CD4-positive, alpha-beta T cell treated with Interleukin-2 at 100 ng/mL for 4 hours (primary cell): ENCODE measurements at places on chromosomes 7 and 10.
A peak's percentile ranks its signal among the peaks of the same experiment; 100 is the strongest.

DNA sequence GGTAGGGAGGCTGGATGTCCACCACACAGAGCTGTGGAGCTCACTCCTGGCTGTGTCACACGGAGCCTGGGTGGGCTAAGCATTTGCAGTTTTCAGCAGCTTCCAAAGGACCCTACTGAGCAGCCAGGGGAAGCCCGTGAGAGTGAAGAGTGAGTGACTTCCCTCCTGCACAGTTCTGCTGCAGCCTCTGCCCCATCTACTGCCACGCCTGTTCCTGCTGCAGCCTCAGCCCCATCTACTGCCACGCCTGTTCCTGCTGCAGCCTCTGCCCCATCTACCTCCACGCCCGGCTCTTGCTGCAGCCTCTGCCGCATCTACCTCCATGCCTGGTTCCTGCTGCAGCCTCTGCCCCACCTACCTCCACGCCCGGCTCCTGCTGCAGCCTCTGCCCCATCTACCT is 12.2 kb downstream of the ADAM8 start:
- peak; percentile 68 for DNase-seq

DNA sequence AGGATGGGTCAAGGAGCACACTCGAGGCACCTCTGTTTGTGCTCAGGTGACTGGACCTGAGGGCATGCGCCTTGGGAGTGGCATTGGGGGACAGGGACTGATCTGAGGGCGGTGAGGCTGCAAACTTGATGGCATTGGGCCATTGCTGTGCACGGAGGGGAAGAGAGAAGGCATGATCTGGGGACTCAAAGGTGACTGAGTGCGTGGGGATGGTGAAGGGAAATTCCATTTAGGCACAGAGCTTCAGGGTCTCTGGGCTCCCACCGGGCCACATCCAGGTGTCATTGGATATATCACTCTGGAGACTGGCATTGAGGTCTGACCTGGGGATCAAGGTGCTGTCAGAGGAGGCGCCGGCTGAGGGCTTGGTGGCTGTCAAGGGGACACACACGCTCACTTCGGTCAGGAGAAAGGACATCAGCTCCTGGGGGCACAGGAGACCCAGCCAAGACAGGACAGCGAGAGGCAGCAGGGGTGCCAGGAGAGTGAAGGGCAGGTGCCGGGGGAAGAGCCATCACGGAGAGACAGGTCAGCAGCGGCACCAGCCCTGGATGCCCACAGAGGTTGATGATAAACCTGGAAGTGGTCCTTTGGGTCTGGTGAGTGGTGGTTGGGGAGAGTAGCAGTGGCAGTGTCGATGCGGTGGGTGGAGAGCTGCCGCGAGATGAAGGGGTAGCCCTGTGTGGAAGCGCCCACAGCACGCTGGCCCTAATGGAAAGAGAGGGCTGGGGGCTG is 5.5 kb downstream of the ADCK2 start:
- no peak for DNase-seq

GRCh38 chr7:132739271-132739955 is 163.1 kb upstream of the PLXNA4 start:
- DNase-seq: no peak

- DNase-seq: no peak
Observed at GRCh38 chr10:78575400-78575799, 493.4 kb upstream of the ZMIZ1 start.

DNA sequence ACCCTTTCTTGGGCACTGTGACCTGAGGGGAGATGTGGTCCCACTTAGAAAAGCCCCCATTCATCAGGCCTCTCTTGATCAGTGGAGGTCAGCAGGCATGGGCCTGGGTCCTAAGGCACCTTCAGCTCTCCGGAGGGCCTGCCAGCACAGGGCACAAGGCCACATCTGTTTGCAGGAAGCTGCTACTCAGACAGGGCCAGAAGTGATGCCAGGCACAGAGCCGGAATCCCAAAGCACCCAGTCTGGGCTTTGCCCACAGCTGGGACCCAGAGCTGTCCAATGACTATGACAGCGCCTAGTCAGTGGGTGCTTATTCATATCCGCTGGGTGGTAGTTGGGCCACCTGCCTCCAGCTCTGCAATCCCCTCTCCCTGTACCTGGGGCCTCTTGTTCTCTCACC is 63.2 kb upstream of the ELN start:
- DNase-seq: no peak

- DNase-seq: no peak
Observed at GRCh38 chr7:105325216-105325904, 63.4 kb downstream of the SRPK2 start.

DNA sequence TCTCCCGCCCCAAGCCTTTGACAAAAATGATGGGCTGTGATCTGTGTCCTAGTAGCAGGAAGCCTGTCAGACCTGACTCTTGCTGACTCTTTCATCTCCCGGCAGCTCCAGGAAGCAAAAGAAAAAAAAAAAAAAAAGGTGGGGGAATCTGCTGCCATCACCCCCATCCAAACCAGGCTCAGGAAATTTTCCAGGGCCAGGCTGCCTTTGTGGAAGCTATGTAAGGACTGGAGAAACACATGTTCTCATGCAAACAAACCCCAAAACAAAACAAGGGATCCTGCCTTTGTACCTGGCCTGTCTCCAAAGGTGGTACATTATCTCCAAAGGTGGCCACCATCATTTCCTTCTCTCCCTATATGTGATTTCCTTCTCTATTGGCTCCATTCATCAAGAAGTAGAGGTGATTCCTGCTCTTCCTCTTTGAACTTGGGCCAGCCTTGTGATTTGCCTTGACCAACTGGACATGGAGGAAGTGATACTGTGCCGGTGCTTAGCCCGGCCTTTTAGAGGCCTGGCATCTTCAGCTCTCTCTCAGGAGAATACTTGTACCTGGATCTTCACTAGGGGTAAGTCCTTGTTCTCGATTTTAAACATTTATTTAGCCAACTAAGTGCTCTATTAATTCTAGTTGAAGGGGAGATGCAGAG is 192.2 kb upstream of the SVIL start:
- no peak for DNase-seq

DNA sequence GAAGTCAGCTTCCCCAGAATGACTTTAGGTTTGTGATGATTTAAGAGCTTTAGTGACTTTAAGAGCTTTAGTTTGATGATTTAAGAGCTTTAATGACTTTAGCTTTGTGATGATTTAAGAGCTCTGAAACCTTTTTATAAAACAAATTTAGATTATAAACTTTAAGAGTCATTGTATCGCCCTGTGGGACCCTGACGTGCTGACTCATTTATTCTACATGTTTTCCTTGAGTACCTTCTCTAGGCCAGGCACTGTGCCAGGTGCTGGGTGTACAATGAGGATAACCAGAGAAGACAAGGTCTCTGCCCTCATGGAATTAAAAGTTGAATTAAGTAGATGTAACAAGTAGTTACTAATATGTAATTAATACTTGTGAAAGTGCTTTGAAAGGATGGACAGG is 45.4 kb downstream of the CNNM1 start:
- DNase-seq: no peak

- DNase-seq: no peak
Observed at GRCh38 chr7:14973712-14974428, 71.3 kb upstream of the DGKB start.

DNA sequence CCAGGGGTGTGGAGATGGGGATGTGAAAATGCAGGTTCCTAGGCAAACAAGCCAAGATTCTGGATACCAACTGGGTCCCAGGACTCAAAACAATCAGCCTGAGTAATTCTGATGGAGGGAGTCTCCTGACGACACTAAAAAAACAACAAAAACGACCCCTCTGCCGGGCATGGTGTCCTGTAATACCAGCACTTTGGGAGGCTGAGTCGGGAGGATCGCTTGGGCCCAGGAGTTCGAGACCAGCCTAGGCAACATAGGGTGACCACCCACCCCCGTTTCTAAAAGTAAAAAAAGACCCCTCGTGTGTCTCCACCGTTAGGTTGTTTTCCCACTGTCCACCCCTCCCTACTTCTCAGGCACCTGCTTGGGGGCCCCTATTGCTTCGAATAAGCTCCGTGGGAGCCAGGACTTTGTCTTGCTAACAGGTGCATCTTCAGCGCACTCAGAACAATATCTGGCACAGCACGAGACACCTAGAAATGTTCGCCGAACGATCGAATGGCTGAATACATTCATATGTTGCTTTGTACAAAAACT is 743 bp upstream of the NRF1 start:
- no peak for DNase-seq

DNA sequence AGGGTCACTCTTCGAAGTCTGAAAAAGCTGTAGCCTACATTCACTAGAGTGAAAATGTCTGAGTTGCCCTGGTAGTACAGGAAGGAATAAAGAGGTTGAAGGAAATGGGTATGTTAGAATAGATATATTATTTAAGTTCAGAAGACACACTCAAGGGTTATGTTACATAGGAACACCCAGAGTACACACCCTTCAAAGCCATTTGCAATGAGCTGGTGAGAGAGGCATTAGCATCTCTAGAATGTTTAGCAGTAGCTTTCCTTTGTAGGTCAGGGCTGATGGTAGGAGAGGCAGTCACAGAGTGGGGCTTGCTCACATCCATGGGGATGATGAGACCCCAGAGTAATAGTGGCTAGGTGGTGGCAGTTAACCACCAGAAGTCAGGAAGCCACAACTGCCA is 221.2 kb downstream of the SLC25A13 start:
- no peak for DNase-seq

DNA sequence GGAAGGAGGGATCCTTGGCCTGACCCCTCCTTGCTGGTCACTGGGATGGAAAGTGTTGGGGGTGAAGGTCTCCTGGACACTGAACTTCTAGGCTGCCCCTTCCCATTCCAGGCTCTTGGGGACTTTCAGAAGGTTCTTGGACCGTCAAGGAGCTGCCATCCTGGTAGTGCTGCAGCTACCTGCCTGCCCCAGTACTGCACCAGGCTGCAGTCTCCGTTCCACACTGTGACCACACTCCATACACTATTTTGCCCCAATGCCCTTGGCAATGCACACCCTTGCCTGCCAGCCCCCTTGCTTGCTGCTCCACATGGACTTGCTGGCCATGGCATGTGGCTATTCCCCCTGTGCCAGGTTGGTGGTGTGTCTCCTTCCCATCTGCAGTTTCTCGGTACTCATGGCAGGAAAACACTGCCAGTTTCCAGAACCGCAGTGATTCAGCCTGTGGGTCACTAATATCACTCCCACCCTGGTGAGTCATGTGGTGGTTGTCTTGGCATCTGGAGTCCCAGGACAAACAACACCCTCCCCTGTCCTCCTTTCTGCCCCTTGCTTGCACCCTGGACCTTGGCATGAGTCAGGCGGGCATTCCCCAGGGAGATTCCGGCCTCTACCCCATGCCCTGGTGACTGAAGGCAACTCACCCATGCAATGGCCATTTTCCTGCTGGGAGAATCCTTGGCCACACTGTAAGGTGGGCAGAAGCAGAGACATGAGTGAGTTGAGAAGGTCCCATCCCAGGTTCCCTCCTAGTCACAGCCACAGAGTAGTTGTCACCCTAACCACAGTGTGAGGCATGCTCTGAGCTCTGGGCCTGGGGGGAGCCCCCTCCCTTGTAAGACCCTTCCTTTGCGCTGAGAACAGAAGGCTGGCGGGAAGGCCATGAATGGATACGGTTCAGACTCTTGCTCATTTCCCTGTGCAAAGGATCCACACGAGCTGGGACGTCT is 32.8 kb downstream of the GOLGA7B start:
- peak; percentile 28 for DNase-seq

- peak; percentile 88 for DNase-seq
Observed at GRCh38 chr7:135980665-135981180, 3.6 kb upstream of the MTPN start.

DNA sequence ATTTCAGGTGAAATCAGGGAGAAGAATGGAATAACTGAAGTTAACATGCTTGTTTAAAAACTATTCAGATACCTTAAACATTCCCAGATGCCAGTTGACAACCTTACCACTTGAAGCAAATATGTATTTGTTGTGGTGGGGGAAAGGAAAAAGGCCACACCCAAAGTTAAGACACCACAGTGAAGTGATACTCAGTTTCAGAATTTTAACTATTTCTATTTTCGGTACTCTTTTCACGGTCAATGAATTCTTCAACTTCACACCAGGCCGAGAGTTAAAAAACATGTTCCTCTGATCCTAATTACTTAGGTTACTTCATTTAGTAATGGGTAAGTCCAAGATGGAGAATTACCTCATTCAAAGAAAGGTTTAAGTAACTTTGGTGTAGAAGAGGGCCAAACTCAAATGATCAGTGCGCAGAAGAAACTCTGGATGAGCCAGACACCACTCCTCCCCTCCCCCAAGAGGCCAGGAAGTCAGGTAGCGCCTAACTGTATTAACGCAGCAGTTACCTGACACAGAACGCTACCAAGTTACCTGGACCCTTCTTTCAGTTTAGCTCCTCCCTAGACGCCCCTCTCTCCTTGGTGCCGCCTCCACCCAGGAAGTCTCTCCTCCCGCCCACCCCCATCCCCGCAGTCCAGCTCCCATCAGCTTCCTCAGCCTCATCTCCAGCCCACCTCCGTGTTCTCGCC is 700 bp downstream of the MTPN start:
- DNase-seq: peak; percentile 41

GRCh38 chr10:107898392-107898791 is 733.9 kb upstream of the SORCS1 start:
- no peak for DNase-seq

DNA sequence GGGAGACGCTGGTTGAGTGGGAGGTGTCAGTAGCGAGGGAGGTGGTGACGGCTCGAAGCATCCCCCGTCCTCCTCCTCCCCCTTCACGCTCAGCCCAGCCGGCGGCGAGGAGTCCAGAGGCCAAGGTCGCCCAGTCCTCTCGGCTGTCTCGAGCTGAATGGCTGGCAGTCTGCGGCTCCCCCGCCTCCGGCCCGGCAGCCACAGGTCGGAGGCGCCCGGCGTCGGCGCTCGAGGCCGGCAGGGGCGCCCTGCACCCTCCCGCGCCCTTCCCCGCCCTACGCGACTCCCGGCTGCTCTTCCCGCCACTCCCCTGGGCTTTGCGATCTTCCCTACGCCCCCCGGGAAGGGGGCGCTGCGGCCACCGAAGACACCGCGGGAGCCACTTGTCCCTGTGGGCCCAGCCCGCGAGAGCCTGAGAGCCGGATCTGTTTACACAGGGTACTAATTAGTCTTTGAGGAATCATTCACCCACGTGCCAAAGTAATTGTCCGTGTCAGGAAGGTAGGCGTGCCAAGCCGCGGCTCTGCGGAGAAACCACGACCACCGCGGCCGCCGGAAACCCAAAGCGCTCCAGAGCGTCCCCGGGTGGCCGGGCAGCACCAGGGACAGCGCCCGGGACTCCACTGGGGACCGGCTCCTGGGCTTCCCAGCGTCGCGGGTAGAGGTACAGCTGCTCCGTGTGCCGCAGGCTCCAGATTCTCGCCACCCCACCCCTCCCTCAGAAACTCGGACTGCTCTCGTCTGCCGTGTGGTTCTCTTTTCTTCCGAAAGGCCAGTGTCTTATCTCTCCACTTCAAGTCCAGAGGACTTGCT is at the start of gene NXPH1:
Gene NXPH1 (plus strand): TSS at position 133 of the 813 bp plus-strand sequence.
- no peak for DNase-seq

GRCh38 chr10:22853906-22854447 is 73.9 kb upstream of the ARMC3 start:
- DNase-seq: no peak

- no peak for DNase-seq
Observed at GRCh38 chr10:72081772-72082590, 6.4 kb downstream of the SPOCK2 start.

GRCh38 chr10:14562218-14563075 is 212.2 kb downstream of the FAM107B start:
- peak; percentile 52 for DNase-seq

- no peak for DNase-seq
Observed at GRCh38 chr7:98228801-98229200, 17.6 kb downstream of the BHLHA15 start.

- DNase-seq: no peak
Observed at GRCh38 chr7:2893411-2893861, 49.3 kb upstream of the GNA12 start.
